Thyroid gland (tissue), 4 donors: ENCODE measurements at places on chromosomes 2 and 18. TPM values are rescaled to one million over a fixed set of nuclear protein-coding genes. Genes with fewer than 3 reads are reported as not detected.

The DSG1 gene
- total RNA-seq = not detected

The AMER3 gene
- total RNA-seq = not detected

The SDC1 gene
- 24.5 TPM for total RNA-seq

GRCh38 chr2:67725731-67726130 lies 328.6 kb downstream of the ETAA1 start:
- no peak for DNase-seq

GRCh38 chr2:157055660-157056199 lies 201.8 kb upstream of the GALNT5 start:
- DNase-seq = no peak

GRCh38 chr2:122081751-122082150 lies 326.3 kb downstream of the TSN start:
- no peak for DNase-seq

DNA sequence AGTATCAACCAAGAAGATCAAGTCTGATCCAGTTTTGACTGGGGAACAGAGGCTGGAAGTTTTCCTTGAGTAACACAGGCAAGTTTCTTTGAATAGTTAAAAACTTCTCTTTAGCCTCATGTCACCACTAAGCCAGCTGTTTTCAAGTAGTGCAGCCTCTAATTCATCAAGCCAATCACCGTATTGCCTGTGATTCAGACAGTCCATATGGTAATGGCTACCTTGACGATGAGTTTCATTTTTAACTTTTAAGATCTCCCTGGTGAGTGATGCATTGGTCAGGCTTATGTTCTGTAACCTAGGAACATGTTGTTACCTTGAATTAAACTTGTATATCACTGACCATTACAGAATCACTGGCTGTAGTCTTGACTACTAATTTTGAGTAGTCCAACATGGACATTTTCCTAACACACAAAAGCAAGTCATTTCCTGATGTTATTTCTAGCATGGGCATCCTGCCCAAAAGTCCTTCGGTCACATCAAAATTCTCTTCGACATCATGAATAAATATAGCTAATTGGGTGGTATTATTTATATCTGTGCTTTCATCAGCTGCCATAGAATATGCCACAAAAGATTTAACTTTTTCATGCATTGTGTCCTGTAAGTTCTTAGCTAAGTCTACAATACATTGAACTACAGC lies 238.8 kb upstream of the GCFC2 start:
- no peak for DNase-seq

GRCh38 chr2:191053256-191053655 lies 39.3 kb upstream of the STAT1 start:
- DNase-seq = no peak

DNA sequence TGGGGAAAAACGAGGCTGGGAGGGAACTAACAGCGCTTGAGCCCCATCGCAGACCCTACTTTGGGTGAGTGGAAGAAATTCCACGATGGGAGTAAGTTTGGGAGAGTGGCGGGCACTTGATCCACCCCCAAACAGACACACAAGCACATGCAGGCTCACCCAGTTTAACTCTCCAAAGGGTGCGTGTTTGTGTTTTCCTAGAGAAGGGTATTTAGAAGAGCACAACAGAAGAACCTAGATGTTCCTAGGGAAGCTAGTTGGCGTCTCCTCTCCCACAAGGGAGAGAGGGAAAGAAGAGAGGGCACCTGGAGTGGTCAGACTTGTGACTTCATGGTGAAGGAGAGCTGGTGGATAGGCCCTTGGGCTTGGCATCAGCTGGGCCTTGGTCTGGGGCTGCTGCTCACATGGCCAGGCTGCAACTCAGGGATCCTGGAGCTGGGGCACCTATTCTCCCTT lies 3.2 kb downstream of the GATA6 start:
- no peak for DNase-seq
